A375 (cell line): ENCODE measurements at places on chromosomes 2 and 18. TPM values are rescaled to one million over a fixed set of nuclear protein-coding genes. Genes with fewer than 3 reads are reported as not detected.

Gene SERPINB10
- total RNA-seq: not detected in 2 replicates

Gene GKN2
- not detected in 2 replicates for total RNA-seq

Gene RPRM
- total RNA-seq: 0.75 and 1.8 TPM in 2 replicates

Gene PDE1A
- total RNA-seq: 0.11 TPM in 1 of 2 replicates, not detected in the other

Gene RAPGEF4
- 0.53 and 2.2 TPM in 2 replicates for total RNA-seq

Gene ELMOD3
- total RNA-seq: 7.8 and 11.9 TPM in 2 replicates

Gene IL37
- total RNA-seq: 1.0 and 2.1 TPM in 2 replicates

Gene UCN
- total RNA-seq: 6.6 and 9.2 TPM in 2 replicates

Gene LIMS3
- total RNA-seq: 0.11 TPM in 1 of 2 replicates, not detected in the other

Gene MSH2
- total RNA-seq: 47.2 and 48.1 TPM in 2 replicates

Gene ASB18
- total RNA-seq: not detected in 2 replicates

Gene MFSD2B
- total RNA-seq: 0.19 TPM in 1 of 2 replicates, not detected in the other

Gene FBXO41
- 4.3 and 6.4 TPM in 2 replicates for total RNA-seq

Gene WNT10A
- not detected in 2 replicates for total RNA-seq

Gene CHST9
- total RNA-seq: 0.05 and 0.19 TPM in 2 replicates

Gene RAB27B
- 1.5 and 4.4 TPM in 2 replicates for total RNA-seq
